WTC11 (cell line): ENCODE measurements at places on chromosomes 13 and 19.

GRCh38 chr19:29263305-29264135 is 50.6 kb upstream of the UQCRFS1 start:
- DNase-seq = peak; percentile 78

DNA sequence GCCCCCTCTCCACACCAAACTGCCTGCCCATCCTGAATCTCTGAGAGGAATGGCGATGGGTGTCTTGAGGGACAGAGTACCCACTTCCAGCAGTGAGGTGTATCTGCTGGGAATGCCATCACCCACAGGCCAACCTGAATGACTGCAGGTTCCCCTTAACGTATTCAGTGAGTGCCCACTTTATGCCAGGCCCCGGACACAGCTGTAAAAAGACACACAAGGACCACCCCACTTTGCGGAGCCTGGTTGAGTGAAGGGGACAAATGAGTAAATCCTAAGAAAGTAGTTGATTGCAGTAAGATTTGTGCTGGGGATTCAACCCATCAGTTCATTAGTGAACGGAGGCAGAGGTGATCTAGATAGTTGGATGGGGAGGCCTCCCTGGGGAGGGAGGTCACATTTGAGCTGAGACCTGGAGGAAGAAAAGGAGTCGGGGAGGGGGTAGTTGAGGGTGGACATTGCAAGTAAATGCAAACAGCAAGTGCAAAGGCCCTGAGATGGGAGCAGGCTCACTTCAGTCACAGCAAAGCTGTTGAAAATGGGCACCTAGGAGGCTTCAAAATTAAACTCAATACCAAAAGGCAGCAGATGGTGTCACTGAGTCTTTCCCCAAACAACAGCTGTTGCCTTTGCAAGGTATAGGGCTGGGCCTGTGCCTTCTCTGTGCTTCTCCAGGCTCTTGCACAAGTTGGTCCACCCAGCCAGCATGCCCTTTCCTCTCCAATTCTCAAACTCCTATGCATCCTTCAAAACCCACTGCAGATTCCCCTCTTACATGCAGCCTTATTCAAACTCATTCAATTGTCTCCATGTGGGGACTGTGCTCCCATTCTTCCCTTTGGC is 4.3 kb downstream of the GDF15 start:
- no peak for DNase-seq

DNA sequence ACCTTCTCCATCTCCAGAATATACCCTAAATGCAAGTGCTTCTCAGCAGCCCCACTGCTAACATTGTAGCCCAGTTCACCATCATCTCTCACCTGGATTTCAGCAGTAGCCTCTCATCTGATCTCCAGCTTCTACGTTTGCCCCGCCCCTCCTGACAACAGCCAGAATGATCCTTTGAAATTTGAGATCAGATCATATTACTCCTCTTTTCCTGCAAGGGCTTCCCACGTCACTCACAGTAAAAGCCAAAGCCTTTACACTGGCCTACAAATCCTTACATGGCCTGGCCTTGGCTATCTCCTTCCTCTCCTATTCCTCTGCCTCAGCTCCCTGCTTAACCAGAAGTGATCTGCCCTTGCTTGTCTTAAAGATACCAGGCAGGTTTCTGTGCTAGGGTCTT is 94.3 kb upstream of the NBEA start:
- DNase-seq = no peak

- DNase-seq = peak; percentile 60
Observed at GRCh38 chr19:13082192-13083007, 20.3 kb downstream of the LYL1 start.
